Hypothalamus (tissue), 51 donors: ENCODE measurements at places on chromosomes 12 and 14.

- DNase-seq = no peak
These were observed 28.7 kb downstream of the UBE2N start for GRCh38 chr12:93413064-93413463.

- no peak for DNase-seq
These were observed 44.1 kb downstream of the NIN start for GRCh38 chr14:50786751-50787464.

GRCh38 chr12:93219947-93220346 lies 157.8 kb upstream of the NUDT4 start:
- no peak for DNase-seq

- no peak for DNase-seq
These were observed 35.9 kb downstream of the SLC4A8 start for GRCh38 chr12:51460519-51460918.

DNA sequence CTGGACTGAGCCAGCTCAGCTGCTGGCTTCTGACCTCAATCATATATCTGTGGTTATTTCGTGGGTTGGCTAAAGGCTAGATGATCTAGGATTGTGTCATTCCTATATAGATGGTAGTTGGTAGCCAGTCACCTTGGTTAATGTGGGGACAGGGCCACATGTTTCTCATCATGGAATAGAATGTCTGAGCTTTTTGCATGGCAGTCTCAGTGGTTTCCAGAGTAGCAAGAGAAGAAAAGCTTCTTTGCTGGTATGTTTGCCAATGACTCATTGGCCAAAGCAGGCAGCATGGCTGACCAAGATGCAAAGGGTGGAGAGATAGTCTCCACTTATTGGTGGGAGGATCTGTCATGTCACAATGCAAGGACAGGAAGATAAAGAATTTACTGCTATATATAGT lies 746.4 kb upstream of the FLRT2 start:
- DNase-seq = no peak

DNA sequence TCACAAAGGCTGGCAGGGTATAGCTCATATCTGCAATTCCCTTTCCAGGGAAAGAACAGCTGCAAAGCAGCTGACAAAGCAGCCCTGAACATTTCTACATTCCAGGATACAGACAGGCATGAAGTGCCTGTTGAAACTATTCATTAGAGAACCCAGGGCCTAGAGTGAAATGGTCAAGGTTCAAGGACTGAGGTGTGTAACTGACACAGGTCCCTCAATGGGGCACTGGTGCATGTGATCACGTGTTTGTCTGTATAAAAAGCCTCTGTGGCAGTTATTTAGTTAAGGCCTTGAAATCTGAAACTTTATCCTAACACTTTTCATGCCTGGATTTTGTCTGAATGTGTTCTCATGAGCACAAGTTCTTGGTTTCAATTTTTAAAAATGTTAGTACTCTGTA lies 47.1 kb downstream of the GIT2 start:
- DNase-seq = no peak

- DNase-seq = no peak
These were observed 2.3 kb downstream of the FOXA1 start for GRCh38 chr14:37592482-37593408.

- no peak for DNase-seq
These were observed at the start of gene PSMB5 for GRCh38 chr14:23034498-23035302. TSS of gene PSMB5 (minus strand) at chr14:23034900. CDS start at chr14:23034881, 19 bp downstream.

DNA sequence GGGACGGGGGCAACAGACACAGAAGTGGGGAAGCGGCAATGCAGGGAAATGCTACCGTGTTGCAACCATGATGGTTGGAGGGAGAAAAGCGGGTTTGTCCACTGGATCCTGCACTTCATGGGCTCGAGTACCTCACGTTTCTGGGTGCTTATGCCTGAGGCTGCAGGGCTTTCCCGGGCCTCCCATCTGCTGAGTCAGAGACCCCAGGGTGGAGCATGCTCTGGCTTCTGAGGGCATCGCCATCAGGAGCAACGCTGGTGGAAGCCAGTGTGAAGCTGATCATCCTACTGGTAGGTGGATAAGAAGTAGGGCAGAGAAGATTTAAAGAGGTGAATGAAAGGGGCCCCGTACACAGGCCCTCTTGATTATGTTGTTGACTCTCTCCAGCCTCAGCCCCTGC lies 5.0 kb upstream of the ADGRD1 start:
- no peak for DNase-seq

- no peak for DNase-seq
These were observed 244.0 kb downstream of the SNAPC1 start for GRCh38 chr14:62006116-62006731.

- DNase-seq = no peak
These were observed 22.1 kb downstream of the ACVR1B start for GRCh38 chr12:51973560-51973959.

- no peak for DNase-seq
These were observed 175.4 kb downstream of the ETNK1 start for GRCh38 chr12:22800332-22800731.

- DNase-seq = no peak
These were observed 68.6 kb downstream of the EEA1 start for GRCh38 chr12:92860521-92860920.

DNA sequence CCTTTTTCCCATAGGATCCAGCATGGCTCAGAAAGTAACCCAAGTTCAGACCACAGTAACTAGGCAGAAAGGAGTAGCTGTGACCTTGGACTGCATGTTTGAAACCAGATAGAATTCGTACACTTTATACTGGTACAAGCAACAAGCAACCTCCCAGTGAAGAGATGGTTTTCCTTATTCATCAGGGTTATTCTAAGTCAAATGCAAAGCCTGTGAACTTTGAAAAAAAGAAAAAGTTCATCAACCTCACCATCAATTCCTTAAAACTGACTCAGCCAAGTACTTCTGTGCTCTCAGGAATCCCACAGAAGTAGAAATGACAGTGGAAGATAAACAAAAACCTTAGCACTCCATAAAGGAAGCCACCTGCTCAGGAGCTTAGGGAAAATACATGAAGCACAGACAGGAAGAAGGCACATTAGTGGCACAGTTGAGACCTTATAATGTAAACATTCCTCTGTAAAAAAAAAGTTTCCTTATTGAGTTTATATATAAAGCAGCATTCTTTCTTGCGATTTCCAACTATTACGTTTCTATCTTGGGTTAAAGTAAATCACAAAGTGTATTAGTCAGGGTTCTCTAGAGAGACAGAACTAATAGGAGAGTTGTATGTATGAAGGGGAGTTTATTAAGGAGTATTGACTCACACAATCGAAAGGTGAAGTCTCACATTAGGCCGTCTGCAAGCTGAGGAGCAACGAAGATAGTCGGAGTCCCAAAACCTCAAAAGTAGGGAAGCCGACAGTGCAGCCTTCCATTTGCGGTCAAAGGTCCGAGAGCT lies 398.4 kb downstream of the DAD1 start:
- DNase-seq = no peak

GRCh38 chr14:104189629-104190335 lies 51.4 kb downstream of the KIF26A start:
- DNase-seq = no peak

- no peak for DNase-seq
These were observed 8.3 kb upstream of the OR11H6 start for GRCh38 chr14:20215196-20215595.

DNA sequence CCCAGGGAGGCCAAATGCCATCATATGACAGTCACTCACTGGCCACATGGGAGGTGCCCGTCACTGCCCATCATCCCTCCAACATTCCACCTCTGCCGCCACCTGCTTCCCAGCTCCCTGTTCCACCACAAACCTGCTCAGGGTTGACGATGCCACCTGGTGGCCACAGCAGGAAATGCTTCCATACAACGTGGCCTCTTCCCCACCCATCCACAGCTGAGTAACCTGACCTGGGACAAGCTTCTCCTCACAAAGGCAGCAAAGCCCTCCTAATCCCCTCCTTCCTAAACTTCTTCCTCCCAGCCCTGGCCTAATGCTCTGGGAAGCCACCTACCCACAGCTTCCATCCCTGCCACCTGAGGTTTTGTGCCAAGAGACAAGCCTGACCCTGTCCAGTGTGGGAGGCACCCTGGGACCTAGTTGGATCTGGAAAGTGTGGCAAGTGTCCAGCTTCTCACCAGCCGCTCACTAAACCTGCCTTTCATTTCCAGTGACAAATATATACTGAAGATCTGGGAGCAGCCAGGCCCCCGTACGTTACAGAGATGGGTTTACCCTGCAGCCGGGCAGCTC lies 4.3 kb downstream of the DEGS2 start:
- no peak for DNase-seq

- DNase-seq = no peak
These were observed 227.2 kb downstream of the CHST11 start for GRCh38 chr12:104683831-104684503.

DNA sequence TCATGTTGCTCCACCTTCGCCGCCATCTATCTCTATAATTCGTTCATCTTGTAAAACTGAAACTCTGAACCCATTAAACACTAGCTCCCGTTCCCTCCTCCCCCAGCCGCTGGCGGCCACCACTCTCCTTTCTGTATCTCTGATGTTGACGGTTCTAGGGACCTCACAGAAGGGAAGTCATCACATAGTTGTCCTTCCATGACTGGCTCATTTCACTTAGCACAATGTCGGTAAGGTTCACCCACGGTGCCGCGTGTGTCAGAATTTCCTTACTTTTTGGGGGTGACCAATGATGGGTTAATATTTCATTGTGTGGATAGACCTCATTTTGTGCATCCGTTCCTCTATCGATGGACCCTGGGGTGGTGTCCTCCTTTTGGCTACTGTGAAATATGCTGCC lies 2.0 kb upstream of the CACNA2D4 start:
- no peak for DNase-seq

DNA sequence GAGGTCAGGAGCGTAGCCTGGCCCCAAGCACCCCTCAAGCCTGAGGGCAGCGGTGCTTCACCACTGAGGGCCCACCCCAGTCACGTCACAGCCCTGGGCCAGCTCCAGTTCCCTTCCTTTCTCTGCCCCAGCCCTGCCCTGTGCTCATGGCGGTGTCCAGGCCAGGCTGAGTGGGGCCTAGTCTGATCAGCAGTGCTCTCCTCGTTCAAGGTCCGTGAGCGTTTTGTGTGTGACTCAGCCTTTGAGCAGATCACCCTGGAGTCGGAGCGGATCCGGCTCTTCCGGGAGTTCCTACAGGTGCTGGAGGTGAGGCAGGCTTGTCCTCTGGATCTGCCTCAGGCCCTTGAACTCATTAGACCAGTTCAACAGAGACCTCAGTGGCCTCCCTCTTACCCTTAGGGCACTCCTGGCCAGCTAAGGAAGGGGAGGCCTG lies 19.0 kb downstream of the PRPF40B start:
- DNase-seq = no peak

DNA sequence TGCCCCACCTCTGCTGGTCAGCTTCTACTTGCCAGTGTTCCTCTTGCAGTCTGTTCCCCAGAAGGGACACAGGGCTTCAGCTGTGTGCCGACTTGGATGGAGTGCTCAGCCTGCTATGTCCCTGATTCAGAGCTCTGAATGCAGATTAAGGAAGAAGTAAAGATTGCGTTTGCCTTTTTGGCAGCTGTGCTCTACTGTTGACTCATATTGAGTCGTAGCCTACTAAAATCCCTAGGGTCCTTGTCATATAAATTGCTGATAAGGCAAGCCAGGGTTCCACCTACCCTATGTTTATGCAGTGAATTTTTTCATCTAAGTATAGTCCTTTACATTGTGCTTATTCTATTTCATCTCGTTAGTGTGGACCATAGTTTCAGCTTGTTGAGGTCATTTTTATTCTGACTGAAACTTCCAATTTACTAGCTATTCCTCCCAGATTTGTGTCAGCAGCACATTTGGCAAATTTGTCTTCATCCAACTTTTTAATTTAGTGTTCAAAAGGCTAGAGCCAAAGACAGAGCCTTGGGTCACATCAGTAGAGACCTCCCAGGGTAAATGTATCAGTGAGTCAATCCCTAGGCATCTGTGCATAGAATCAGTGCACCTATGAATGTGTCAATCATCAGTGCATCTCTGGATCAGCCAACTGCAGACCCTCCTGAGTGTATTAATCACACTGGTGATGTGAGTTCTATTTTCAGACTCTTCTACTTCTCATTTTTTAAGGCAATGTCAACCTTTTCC lies 31.9 kb downstream of the CACNA1C start:
- DNase-seq = no peak

DNA sequence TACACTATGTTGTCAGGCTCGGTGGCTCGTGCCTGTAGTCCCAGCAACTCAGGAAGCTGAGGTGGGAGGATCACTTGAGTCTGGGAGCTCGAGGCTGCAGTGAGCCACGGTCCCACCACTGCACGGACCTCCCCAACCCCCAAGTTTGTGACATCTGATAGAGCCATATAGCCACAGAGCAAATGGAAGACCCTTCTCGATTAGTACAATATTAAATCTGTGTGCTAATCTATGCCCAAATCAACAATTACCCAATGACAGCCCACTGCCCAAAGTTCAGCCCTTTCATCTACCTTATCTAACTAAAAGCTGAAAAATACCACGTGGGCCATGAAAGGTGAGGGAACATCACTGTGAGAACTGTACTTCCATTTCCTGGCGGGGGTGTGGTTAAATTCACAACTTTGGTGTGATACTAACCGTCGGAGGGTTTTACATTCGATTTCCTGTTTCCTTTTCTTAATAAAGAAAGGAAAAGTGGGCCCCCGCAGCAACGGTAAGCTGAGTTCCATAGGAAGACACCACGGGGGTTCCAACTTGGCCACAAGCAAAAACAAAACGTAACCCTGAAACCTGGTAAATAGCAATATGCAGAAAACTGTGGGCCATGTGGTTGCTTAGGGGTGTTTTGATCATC lies 31.2 kb upstream of the FOS start:
- DNase-seq = no peak

DNA sequence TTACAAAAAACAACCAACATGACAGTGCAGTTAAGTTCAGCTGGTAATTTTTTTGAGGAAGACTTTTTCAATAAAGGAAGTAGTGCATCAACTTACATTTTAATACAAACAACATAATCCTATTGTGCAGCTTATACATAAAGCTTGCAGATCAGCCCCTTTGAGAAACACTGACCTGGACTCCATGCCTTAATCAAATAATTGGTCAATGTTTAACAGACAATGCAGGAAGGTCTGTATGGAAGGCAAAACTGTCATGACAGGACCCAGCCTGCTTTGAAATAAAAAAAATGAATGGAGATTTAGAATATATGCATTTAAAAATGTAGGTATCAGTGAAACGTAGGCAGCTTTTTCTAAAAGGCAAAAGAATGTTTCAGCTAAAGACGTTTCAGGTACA lies 321.7 kb upstream of the RPL10L start:
- no peak for DNase-seq

DNA sequence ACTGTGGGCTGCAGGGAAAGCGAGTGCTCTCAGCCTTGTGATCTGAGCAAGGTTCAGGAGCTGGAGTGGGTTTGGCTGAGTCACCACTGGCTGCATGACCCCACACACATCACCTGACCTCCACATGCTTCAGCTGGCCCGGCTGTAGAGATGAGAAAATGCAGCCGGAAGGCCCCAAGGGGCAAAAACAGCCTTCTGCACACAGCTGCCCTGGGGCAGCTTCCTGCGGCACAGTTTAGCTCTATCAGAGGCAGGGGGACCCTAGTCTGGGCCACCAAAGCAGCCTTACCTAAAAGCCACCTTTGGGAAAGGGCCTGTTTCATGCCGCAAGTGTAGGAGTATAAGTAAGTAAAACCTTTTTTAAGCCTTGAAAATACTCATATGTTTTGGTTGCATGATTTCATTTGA lies 123.3 kb downstream of the SSPN start:
- DNase-seq = no peak

GRCh38 chr12:90410962-90411361 lies 544.0 kb downstream of the CCER1 start:
- no peak for DNase-seq
